ENCODE measurements at places on chromosomes 7 and 10. TPM values are rescaled to one million over a fixed set of nuclear protein-coding genes. Genes with fewer than 3 reads are reported as not detected.

DNA sequence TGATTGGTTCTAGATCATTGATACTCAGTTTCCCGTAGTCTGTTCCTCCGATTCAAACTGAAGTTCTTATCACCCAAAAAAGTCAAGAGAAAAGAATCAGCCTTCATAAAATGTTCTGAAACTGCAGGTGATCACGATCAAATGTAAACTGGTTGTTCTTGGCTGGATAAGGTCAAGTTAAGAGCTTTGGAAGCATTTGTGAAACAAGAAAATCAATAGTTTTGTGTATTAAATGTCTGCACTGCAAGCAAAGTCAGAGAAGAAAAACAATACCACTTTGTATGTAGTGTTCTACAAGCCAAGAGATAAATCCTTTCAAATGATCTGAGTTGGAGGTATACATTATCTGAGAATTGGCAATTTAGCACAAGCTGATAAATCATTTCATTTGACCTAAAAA is 710.3 kb downstream of the SORCS1 start:
- no peak for DNase-seq

DNA sequence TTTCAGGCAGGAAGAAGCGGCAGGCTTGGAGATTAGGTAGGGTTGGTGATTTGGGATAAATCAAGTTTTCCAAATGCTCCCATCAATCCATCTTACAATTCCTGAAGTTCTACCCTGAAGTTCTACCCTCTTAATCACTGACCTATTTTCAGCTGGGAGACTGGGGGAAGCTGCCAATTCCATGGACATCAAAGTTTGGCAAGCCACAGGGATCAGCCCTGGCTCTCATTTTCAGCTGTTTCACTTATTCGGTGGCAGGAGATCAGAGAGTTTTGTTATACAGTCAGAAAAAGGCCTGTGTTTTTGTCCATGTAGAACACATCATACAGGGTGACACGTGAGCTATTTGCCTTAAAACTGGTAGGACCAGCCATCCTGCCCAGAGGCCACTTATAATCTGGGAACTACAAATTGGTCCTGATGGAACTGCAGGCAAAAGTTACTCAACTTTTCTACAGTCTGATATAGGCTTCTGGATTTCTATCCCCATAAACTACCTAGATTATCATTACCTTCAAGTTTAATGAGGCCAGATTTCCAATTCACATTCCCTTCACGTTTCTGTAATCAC is 112.9 kb upstream of the ZNF746 start:
- DNase-seq: no peak

DNA sequence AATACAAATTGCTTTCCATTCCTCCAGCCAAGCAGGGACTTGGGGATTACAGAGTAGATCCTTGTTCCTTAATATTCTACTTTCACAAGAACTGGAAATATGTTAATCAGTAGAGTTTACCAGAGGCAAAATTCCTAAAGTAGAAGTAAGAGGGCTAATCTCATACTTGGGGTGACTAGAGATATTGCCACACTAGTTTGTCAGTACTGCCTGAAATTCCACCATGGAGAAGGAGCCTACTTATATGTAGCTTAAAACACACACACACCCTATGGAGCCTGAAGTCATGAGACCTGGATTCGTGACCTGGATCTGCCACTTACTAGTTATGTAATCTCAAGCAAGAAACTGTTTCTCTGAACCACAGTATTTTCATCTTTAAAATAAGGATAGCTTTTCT is 33.9 kb downstream of the STRIP2 start:
- DNase-seq: no peak

- DNase-seq: no peak
These were observed 1052.6 kb downstream of the REEP3 start for GRCh38 chr10:64573623-64574325.

DNA sequence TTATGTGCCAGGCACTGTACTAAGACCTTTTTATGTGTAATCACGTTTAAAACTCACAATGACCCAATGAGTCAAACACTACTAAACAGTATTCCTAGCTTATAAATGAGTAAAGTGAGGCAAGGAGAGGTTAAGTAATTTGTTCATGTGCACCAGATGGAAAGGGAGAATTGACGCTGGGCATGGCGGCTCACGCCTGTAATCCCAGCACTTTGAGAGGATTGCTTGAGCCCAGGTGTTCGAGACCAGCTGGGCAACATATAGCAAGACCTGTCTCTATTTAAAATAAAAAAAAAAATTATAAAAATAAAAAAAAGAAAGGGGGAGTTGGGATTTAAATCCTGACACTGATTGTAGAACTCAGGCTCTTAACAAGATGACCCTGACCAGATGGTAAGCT is 46.7 kb upstream of the DLG5 start:
- no peak for DNase-seq

DNA sequence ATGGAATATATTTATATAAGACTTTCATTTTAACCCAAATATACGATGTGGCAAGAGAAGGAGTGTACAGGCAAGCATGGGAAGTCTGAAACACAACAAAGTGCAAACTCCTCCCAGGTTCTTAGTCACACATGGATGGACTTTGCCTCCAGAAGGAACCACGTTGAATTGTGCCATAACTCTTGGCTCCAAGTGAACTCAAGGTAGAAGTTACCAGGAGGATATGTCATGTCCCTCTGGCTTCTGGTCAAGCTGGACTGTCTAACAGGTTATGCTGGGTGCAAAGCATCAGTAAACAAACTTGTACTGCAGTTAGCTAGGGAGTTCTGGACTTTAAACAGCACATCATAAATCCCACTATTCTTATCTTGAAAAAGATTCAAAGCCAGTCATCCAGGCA is 328.3 kb upstream of the TEX47 start:
- DNase-seq: no peak

GRCh38 chr10:29604291-29604825 is 30.4 kb downstream of the SVIL start:
- no peak for DNase-seq

GRCh38 chr10:114899982-114900381 is 38.0 kb upstream of the TRUB1 start:
- no peak for DNase-seq

- DNase-seq: no peak
These were observed 4.0 kb upstream of the VIPR2 start for GRCh38 chr7:159148430-159149395.

DNA sequence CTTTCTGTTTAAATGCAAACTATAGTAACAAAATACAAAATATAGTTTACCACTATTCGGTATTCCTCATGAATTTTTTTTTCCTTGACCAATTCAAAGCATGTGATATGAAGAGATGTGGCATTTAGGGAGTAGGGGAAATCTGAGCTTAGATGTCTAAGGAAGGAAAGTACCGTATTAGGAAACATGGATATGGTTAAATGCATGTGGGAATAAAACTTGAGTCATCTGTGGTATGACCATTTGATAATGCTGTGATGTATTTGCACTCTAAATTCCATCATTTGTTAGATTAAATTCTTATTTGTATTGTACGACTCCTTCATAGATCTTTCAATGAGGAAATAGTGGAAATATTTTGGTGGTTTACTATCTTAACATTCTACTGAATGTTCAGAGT is 19.7 kb downstream of the AHR start:
- no peak for DNase-seq

DNA sequence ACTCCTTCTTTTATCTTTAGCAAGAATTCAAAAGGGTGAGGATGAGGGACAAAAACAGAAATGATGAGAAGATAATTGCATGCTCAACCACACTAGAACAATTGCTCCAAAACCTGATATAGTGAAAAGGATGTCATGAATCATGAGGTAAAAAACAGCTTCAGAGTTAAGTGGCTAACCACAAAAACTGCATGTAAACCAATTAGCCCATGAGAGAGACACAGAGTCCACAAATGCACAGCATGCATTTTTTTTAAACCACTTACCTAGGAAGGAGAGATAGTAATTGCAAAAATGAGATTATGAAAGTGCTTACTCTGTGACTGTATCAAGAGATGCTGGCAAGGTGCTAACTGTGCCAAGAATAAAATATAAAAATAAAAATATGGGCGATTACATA is 132.9 kb downstream of the MBL2 start:
- DNase-seq: no peak

DNA sequence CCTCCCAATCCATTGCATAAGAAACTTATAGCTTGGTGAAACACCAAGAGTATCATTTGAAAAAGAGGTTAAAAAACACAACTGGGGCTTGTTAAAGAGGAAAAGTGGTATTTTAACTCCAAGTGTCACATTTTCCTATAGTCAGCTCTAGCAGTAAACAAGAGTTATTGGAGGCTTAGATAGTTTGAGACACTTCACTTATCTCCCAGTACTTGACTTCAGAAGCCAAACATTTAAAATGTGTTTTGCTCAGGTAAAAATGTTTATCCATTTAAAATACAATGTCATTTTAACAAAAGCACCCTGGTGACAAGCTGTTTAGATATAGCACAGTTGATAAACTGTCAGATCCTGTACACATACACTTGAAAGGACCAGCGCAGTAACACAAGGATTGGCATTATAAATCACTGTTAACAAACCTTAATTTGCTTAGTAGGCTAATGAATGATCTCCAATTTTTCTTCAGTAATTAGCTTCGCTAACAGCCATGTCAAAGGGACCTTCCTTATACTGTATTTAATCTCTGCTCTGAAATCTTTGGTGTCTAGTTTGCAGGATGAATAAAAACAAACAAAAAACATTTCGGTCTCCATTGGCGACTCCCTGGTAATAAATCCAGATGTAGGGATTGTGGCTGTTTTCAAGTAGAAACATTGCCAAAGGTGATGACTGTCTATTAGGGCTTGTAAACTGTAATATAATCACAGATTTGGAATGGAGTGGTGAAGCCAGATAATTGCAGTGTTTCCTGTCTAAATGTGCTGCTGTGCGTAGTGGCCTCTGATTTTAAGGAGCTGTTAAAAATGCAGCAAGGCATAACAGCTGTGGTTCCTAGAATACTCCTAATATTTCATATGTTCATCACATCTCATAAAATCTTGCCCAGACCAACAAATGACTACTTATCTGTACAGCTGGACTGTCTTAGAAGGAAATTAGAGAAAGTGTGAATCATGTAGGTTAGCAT is 545.1 kb downstream of the AUTS2 start:
- DNase-seq: no peak

- no peak for DNase-seq
These were observed 27.8 kb upstream of the FOXL3 start for GRCh38 chr7:262251-262572.

GRCh38 chr7:33500703-33501701 is 371.6 kb downstream of the BBS9 start:
- DNase-seq: no peak

- DNase-seq: no peak
These were observed 33.0 kb downstream of the ANKRD16 start for GRCh38 chr10:5856701-5857004.

DNA sequence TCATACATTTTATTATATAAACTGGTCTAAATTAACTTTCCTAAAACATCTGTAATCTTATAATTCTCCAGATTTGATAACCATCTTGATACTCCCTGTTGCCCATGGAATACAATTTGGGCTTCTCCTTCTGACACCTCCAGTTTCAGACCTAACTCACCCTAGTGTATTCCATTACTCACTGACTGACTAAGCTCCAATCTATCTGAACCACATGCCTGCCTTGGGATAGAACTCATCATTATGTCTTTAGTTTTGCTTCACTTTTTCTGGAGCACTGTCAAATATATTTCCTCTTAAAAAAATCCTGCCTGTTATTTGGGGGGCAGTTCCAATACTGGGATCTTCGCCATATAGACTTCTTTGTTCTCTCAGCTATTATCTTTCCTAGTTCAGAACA is 4.9 kb upstream of the FOXP2 start:
- DNase-seq: no peak

Gene CCL24
- 0.88 TPM for total RNA-seq

Gene ABCC2
- 254 TPM for total RNA-seq

Gene RBM20
- total RNA-seq: 0.33 TPM

Gene SPRN
- total RNA-seq: 0.18 TPM

Gene GPAM
- total RNA-seq: 276 TPM

Gene ITGB8
- total RNA-seq: 1.3 TPM

Gene NRCAM
- 1.1 TPM for total RNA-seq

Gene TASOR2
- 20.2 TPM for total RNA-seq
